ENCODE measurements at places on chromosomes 16 and 17.

- DNase-seq = no peak
These were observed 495.1 kb downstream of the CDH11 start for GRCh38 chr16:64626776-64627175.

GRCh38 chr17:21288571-21289017 is 4.1 kb downstream of the MAP2K3 start:
- DNase-seq = no peak

DNA sequence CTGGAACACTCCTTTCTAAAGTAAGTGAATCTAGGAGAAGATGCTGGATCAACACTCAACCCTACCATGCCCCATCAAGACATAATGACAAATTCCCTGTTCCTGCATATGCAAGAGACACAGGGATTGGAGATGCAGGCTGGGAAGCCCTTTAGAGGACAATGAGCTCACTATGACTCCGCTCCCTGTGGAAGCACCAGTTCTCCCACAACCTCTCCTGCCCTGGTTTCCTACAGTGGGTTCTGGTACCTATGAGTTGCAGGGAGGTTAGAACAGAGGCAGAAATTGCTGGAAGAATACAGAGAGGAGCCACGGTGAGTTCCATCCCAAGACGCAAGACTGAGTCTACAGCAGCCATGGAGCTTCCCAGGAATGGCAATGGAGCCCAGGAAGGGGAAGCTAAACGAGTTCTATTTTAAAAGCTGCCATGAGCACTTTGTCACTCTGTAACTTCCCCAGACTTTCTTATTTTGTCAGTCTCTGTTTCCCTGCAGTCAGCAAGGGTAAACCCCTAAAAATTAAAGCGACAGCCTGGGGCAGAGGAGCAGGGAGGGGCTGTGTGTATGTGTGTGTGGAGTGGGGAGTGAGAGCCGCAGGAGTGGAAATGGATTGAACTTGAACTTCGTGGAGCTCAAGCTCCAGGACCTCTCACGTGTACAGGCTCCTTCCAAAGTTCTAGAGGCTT is 42.3 kb upstream of the PIK3R6 start:
- DNase-seq = no peak

GRCh38 chr17:10844621-10845387 is 6.9 kb upstream of the PIRT start:
- peak; percentile 55 for DNase-seq

- DNase-seq = no peak
These were observed 281.4 kb downstream of the BCAS3 start for GRCh38 chr17:60959011-60959410.

DNA sequence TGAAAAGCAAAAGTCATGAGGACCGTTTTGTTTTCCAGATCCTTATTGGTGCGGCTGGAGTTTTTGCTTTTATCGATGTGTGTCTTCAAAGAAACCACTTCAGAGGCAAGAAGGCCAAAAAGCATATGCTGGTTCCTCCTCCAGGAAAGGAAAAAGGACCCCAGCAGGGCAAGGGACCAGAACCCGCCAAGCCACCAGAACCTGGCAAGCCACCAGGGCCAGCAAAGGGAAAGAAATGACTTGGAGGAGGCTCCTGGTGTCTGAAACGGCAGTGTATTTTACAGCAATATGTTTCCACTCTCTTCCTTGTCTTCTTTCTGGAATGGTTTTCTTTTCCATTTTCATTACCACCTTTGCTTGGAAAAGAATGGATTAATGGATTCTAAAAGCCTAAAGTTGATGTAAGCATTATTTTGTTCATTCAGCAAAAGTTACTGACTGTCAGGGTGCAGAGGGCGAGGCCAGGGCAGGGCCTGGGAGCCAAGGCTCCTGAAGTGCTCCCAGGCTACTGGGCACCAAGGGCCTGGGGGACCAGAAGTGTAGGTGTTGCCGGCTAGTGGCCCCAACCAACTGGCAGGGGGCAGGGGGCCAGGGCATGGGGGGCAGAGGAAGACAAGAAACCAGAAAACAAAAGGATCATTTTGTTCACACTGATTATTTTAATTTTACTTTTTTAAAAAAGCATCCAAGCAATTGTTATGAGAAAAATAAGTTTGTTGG is 8.8 kb downstream of the CMTM2 start:
- DNase-seq = no peak

DNA sequence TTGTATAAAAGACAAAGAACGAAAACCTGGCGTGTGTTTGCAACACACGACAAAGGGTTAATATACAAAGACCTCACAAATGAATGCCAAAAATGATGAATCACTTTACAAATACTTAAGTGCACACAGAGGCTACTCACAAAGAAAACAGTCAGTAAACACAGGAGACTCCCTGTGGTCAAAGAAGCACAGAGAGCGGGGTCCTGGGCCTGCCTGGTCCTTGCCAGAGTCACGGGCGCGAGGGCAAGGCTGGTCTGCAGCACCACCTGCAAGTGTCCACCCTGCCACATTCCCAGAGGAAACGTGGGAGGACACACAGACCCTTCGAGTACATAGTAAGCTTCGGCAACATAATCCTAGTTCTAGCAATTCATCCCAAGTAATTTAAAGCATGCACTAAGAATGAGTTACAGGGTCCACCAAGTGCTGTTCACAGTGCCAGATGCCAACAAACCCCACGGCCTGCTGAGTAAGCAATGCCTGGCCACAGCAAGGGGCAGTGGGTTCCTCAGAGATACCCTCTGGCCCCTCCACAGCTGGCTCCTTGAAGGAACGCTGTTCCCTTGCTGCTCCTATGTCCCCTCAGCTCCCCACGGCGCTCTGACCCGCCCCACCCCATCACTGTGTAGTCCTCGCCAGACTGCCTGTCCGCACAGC is 24.6 kb upstream of the FAAP100 start:
- DNase-seq = no peak

DNA sequence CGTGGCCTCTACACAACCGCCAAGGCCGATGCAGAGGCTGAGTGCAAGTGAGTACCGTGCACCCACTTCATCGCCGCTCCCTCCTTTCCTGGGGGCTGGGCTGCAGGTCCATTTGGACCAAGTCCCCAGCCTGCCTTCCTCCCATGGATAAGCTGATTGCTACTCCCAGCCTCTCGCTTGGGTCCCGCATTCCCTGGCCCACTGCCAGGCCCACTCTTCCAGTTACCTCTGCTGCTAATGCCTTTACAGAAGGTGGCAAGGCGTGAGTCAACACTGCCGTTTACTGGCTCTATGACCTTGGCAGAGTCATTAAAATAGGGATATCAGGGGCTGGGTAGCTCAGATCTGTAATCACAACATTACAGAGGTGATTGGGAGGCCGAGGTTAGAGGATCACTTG is 11.2 kb downstream of the SULT1A2 start:
- no peak for DNase-seq

GRCh38 chr16:72878301-72879269 is 169.3 kb downstream of the ZFHX3 start:
- DNase-seq = no peak

DNA sequence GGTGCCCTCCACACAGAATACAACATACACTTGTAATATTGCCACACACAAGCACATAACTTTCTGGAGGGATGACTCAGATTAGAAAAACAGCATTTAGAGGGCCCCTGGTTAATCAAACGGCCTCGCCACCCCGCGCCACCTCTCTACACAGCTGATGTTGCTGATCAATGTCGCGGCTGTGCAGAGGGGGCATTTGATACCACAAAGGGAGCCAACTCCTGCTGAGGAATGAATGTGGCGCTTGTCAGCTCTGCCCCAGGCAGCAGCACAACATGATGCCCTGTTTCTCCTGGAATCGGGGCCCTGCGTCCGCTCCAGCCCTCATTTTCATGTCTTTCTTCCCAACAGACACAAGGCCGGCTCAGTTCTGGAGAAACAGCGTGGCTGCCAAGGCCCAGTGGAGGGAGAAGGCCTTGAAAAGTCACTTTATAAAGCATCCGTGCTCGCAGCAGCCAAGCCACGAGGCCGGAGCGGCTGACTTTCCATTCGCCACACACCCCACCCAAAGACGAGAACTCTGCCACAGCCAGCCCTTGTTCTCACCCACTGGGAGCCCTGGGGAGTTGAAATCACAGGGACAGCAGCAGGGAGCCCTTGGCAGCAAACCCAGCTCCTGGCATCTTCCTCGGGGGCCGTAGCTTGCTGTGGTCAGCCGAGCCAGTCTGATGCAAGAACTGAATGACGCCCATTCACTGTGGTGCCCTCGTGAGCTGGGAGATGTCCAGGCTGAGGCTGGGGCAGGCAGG is 65.6 kb downstream of the XYLT1 start:
- DNase-seq = no peak

- no peak for DNase-seq
These were observed 71.7 kb downstream of the PRKCB start for GRCh38 chr16:23907457-23907902.

DNA sequence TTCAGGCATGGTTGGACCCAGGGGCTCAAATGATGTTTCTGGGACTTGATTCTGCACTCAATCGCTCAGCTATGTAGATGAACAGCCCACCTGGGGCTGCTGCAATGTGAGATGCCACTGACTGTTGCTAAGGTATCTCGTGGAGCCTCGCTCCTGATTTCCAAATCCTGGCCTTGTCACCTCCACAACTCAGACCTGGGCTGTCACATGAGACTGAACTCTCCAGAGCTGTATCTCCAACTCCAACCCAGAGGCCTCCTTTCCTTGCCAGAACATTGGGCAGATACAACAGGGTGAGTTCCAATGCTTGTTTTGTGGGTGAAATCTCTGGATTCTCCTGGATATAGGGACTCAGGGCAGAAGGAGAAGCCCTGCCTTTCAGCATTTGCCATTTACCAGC is 79.5 kb downstream of the GNAO1 start:
- no peak for DNase-seq

GRCh38 chr16:87954826-87955225 is 3.6 kb downstream of the BANP start:
- no peak for DNase-seq
